Neuronal stem cell (in vitro differentiated cells): ENCODE measurements at places on chromosomes 2 and 18.

DNA sequence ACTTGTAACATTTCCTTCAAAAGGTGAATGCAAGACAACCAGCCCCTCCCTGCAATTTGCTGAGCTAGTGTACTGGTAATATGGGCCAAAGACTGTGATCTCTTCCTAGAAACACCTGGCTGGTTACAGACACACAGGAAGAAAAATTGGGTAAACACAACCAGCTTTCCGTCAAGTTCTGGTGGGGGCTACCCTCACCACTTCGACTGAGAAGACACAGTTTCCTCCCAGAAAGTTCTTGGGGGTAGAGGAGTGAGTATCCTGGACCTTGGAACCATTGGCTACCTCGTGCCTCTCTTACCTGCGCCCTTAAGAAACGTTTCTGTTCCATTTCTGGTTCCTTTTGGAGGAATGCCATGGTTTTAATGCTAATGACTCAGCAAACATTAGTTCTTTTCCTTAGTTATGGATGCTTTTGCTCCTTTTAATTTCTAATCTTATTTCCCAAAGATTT lies 120.9 kb upstream of the DLX2 start:
- no peak for DNase-seq

GRCh38 chr2:230671117-230671516 lies 41.5 kb upstream of the CAB39 start:
- no peak for DNase-seq

DNA sequence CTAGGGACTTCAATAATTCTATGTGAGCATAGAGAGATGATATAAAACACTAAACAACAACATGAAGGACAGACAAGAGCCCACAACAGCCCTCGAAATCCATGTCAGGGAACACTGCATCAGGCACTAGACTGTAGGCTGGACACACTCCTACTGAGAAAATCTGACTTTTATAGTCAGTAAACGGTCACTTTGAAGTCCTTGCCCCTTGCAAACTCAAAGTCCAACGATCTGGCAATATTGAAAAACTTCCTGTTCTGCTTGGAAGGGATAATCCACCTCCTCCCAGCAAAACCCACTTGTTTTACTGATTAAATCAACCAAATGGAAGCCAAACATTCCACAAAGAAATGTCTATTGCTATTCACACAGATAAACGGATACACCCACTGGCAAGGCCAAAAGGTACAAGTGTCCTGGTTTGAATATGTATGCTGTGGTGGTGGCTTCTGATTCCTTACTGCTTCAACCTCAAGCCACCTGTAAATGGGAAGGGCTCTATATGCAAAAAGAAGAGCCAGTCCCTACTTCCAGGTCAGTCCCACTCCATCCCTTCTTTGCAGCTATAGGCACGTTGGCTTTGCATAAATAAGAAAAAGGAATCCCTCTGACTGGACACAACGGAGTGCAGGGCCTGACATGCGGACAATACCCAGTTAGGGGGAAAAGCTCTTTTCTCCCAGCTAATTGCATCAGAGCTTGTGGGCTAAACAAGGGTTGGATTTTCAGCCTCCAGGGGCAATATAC lies 56.6 kb downstream of the STK39 start:
- DNase-seq = peak; percentile 30

GRCh38 chr2:40435426-40436092 lies 16.3 kb downstream of the SLC8A1 start:
- DNase-seq = no peak

DNA sequence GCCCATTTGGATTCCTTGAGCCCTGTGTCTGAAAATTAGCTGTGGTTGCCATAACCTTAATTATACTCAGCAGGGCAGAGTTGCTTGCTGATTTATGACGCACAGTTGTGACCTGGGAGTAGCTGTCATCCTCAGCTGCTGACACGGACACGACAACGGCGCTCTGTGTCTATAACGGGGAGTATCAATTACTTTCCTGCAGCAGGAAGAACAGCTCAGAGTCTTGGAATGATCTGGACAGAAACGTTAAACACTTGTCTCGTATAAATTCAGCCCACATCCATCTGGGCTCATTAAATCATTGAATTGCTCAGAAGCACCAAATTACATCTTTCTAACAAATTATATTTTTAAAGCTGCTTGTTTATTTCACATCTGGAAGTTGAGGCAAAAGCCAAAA lies 116.3 kb downstream of the SEPTIN10 start:
- no peak for DNase-seq

- DNase-seq = no peak
Measured at GRCh38 chr2:73971722-73972121, 13.0 kb upstream of the TET3 start.

- no peak for DNase-seq
Measured at GRCh38 chr18:73283032-73283431, 415.2 kb upstream of the NETO1 start.

DNA sequence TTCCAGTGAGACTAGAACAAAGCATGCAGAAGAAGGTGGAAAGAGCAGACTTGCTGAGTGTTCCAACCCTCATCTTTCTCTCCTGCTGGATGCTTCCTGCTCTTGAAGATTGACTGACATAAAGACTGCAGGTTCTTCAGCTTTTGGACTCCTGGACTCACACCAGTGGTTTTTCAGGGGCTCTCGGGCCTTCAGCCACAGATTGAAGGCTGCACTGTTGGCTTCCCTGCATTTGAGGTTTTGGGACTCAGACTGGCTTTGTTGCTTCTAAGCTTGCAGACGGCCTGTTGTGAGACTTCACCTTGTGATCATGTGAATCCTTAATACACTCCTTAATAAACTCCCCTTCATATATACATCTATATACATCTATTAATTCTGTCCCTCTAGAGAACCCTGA lies 20.4 kb downstream of the VRK2 start:
- no peak for DNase-seq

DNA sequence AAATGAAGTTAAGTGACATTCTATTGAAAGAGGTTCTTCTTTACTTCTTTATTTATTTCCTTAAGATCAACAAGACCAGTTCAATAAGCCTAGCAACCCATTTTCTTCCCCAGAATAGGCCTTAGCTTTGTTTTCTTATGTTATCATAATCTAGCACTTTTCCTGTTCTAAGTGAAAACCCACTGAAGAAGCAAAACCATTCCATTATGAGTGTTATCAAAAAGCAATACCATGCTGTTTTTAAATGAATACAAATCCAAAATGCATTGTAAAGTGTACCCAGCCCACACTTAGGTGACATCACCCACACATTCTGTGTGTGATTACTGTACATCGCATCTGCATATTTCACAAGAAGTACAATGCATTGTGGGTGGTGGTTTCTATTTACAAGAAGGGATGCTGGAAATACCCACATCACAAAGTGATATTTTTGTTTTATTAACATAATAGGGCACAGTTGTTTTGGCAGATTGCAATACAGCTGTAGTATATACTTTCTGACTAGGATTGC lies 679.5 kb downstream of the KCNJ3 start:
- no peak for DNase-seq

DNA sequence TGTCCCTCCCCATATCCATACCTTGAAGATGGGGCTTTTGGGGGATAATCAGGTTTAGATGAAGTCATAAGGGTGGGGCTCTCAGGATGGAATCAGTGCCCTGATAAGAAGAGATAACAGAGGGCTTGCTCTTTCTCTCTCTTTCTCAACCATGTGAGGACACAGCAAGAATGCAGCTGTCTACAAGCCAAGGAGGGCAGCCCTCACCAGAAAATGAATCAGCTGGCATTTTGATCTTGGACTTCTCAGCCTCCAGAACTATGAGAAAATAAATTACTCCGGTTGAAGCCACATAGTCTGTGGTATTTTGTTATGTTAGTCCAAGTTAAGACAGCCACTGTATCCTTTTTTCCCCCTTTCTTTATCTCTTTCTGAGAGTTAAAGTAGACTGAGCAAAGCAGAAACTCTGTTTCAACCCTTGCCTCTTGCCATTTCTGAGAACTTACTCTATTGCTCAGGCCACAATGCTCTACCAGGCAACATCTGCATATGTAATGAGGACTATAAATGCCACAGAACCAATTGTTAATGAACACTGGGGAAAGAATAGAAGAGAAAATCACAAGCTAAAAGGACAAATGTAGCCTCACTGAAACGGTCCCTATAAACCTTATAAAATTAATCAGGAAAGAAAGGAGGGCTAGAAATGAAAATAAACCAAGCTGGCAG lies 56.9 kb downstream of the SRBD1 start:
- DNase-seq = no peak

DNA sequence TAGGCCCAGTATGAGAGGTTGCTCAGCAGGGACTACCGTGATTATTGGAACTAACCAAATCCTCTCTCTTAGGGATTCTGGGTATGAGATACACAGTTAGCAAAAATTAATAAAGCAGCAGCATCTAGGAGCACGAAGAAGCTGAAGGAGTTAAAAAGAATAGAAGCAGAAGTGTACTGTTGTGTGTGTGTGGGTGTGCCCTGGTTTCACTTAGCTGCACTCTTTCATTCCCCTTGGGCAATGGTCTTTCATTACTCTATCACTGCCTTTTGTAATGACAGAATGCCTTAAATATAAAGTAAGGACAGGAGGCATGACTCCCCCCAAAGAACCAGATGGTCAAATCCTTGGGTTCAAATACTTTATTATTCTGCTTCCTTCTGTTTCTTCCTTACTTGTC lies 115.9 kb upstream of the CD302 start:
- no peak for DNase-seq

DNA sequence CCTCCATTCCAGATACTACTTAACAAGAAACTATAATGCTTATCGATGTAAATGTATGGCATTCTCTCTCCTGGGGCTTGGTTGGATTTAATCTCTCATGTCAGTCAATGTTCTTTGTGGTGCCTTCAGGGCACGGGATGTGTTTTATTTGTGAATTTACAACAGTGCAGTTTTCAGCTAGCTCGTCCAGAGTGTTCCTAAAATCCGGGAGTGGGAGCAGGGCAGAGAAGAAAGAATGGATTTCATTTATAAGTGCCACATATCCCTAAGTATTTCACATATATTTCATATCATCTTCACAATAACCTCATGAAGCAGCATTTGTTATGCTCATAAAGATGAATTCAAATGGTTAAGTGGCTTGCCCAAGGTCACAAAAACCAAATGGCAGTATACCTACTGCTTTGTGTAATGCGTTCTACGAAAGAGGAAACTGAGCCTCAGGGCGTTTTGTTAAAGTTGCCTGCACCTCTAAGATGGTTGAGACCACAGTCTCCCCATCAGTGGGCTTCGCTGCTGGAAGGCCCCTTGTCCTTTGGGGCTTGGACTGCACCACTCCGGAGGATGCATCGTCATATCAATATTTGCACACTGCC lies 134.7 kb upstream of the MGAT5 start:
- no peak for DNase-seq

DNA sequence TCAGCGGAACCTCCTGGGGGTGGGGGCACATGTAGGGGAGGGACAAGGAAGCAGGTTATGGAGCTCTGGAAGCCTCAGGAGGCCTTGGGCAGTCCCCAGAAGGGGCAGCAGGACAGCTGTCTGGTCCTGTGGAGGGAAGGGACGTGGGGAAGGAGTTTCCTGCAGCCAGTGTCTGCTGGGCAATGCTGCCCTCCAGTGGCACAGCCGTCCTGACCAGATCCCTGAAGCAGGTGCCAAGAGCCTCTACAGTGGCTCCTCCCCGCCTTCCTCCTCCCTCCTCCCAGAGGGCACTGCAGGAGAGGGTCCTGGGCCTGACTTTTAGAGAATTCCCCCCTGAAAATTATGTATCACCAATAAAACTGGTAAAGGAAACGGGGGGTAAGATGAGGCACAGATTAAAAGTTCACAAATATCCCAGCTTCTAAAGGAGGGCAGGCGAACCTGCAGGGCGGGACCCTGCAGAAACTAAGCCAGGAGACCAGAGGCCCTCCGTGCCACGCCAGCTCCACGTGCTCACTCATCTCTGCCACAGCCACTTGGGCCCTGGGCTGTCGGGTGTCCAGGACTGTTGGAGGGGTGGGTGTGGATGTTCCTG lies 258.5 kb downstream of the TWIST2 start:
- peak; percentile 21 for DNase-seq

- no peak for DNase-seq
Measured at GRCh38 chr2:10965241-10965843, 53.6 kb downstream of the KCNF1 start.

- DNase-seq = no peak
Measured at GRCh38 chr2:55869637-55870325, 53.8 kb downstream of the EFEMP1 start.

- DNase-seq = no peak
Measured at GRCh38 chr18:23494992-23495391, 8.3 kb upstream of the RMC1 start.

DNA sequence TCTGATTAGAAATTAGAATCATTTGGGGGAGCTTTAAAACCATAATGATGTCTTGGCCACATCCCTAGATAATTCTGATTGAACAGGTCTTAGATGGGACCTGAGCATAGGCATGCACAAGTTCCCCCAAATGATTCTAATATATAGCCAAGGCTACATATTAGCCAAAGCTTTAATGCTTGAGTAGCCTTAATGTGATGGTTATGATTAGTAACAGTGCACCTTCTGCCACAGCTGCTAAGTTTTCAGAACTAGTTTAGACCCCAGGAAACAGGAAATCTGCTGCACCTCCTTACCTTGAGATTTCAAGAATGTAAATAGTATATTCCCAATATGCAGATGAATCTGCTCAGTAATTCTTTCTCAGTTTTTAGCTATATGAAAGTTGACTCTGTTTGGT lies 119.8 kb downstream of the PTPN4 start:
- no peak for DNase-seq

GRCh38 chr2:158894078-158894477 lies 74.4 kb upstream of the TANC1 start:
- DNase-seq = no peak

- peak; percentile 48 for DNase-seq
Measured at GRCh38 chr2:1750933-1751766, 6.8 kb upstream of the PXDN start.

DNA sequence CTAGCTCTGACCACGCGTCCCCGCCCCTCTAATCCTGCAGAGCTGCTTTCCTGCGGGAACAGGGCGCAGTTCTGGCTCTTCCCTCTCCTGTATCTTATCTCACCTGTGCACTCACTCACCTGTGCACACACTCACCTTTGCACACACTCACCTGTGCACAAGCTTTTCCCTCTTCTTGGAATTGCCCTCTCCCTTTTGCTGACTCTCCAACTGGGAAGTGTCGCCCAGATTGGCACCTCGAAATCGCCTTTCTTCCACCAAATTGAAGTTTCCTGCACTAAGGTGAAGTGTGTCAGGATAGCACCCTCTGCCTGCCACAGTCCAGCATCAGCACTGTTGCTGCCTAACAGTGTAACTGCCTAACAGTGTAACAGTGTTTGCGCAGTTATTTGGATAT lies 566 bp upstream of the CMPK2 start:
- DNase-seq = no peak

DNA sequence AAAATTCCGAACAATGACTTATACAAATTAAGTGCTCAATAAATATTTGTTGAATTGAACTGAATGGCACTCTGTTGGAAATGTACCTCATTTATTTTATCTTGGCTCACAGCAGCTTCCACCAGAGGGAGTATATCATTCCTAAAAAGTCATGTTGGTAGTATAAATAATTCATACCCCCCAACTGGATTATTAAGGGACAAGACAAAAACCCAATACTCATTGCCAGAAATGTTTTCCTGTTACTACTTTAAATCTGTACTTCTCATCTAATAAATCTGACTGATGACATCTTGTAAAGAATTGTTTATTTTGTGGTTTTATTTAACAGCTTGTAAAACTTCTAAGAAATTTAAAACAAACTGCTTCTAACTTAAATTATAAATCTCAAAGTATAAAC lies 163.9 kb downstream of the CDH2 start:
- DNase-seq = no peak
